ENCODE measurements at places on chromosomes 4 and X.

- no peak for DNase-seq
Measured at GRCh38 chr4:52968691-52969090, 106.6 kb downstream of the RASL11B start.

GRCh38 chrX:124228849-124229248, 103.6 kb upstream of the TEX13D start:
- DNase-seq: no peak

DNA sequence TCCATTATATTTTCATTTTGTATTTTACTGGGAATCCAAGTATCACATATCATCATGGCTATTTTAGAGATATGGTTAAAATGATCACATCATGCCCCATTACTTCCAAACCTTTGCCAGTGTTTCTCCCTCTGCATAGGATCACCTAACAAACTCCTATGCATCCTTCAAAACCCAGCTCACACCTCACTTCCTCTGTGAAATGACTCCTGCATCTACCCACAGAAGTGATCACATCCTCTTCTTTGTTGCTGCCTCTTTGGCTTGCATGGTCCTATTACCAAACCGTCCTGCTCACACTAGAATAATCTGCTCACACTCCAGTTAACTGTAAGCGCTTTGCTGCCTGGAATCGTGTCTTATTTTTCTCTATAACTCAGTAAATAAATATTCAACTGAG, 74.7 kb upstream of the C4orf50 start:
- DNase-seq: no peak

DNA sequence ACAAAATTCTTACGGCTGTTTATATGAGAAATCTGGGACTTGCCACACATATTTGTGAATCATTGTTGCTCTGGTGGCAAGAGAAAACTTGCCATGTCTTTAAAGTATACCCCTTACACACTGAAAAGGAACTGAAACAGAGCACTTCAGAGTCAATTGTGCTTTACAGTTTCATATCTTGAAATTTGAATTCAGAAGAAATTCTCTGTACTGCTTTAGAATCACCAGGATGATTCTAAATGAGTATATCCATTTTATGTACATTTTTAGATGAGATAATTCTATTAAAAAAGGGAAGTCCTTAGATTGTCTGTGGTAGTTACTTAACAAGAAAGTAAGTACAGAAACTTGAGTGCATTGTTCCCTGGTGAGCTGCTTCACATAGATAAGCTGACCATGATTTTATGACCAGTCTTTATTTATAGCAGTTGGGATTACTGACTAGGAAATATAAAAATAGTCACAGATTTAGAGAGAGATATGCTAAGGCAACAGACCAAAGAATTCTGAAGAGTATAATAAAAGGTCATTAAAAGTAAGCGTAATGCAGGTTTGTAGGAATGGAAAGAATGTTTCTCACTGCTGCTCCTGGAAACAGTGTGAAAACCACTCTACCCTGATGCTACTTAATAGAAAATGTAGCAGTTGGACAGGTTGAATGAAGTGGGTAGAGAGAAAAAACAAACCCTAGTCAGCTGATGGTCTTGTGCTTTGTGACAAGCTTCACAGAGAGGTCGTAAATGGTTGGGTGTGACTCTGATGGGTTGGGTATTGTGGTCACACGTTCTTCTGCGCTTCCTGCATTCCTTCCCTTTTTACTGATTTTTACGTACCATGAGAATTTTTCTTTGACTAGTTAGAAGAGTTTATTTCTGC, 41.0 kb downstream of the FNIP2 start:
- DNase-seq: peak; percentile 78

GRCh38 chrX:150702966-150703694, 9.9 kb downstream of the MTMR1 start:
- no peak for DNase-seq

GRCh38 chrX:140104760-140105159, 139.4 kb upstream of the CXorf66 start:
- DNase-seq: no peak

DNA sequence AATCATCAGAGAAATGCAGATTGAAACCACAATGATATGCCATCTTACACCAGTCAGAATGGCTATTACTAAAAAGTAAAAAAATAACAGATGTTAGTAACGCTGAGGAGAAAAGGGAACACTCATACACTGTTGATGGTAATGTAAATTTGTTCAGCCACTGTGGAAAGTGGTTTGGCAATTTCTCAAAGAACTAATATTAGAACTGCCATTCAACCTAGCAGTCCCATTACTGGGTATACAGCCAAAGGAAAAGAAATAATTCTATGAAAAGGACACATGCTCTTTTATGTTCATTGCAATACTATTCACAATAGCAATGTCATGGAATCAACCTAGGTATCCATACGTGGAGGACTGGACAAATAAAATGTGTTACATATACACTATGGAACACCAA, 566.3 kb downstream of the STPG2 start:
- DNase-seq: no peak

DNA sequence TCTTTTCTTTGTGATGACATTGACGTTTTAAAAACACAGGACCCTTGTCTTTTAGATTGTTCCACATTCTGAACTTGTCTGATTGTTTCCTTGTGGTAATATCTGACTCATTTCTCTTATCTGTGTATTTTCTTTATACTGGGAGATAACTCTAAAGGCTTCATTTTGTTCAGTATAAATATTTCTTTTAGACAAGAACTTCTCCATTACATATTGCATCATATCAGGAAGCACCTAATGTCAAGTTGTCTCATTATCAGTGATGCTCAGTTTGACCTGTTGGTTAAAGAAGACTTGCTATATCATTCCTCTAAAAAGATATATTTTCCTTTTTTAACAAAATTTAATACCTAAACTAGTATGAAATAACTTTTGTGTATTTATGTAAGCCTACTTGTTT, 152.3 kb upstream of the BMP3 start:
- no peak for DNase-seq

- peak; percentile 8 for DNase-seq
Measured at GRCh38 chr4:89119836-89120235, 8.5 kb downstream of the TIGD2 start.

DNA sequence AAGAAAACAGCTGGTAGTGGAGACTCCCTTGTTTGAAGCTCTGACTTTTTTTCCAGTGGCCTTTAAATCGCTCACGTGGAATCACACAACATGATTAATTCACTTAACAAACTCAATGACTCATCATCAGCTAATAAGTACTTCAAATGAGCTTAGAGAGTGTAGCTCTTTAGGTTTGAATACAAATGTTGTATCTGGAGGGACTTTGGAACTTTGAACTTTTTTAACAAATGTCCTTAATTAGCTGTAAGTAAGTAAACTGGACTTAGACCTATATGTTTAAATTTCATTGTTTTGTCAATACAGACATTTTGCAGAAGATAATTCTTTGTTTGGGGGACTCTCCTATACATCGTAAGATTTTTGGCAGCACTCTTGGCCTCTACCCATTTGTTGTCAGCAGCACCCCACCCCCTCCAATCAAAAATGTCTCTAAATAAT, 581.1 kb downstream of the SPRY1 start:
- no peak for DNase-seq

DNA sequence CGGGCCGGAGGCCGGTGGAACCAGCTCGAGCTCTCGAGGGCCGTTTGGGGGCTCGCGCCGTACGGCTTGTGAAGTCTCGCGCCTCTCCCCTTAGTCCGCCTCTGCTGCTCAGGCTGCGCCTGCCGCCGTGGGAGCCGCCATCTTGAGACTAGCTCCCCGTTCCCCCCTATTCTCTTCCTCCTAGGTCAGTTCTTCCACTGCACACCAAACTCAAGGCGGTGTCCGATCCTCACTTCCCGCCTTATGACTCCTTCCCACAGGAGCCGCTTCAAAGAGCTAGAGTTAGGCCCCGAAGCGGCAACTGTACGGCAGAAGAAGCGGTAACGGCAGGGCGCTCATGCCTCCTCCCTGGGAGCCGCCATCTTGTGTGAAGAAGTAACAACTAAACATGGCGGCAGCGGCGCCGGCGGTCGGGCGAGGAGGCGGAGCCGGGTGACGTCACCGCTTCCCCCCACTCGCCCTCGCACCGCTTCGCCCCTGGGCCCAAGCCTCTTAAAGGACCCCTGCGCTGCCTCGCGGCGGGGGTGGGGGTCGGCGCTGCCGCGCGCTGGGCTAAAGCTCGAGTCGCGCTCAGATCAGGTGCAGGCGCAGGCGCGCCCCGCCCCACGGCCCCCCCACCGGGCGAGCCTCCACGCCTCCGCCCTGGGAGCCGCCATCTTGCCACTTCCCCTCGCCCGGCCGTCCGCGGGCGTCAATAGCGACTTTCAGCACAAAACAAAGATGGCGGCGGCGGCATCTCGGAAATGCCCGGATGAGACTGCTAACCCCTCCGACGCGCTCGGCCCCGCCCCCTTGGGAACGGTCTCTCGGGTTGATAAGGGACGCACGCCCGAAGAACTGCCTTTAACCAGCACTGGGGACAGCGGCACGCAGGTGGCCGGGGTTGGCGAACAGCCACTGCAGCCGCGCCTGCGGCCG, at the start of gene HCFC1:
Gene HCFC1 (minus strand): TSS at position 369 of the 918 bp plus-strand sequence. CDS start 978 bp downstream, outside the sequence.
- DNase-seq: peak; percentile 93

DNA sequence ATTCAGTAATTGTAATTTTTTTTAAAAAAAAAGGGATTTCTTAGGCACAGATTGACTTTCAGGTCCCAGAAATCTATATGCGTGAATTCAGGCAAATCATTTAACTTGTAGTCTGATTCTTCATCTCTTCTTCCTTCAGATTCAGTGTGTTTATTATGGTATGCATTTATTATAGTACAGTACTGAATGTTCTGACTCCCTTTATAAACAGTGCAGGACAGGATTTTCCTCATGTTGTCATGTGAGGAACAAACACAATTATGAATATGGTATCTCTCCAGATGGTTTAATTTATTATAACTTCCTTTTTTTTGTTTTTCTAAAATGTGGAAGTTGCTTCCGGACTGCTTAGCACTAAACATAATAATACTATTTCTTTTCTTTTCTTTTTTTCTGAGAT, 54.2 kb downstream of the RPS3A start:
- DNase-seq: no peak

DNA sequence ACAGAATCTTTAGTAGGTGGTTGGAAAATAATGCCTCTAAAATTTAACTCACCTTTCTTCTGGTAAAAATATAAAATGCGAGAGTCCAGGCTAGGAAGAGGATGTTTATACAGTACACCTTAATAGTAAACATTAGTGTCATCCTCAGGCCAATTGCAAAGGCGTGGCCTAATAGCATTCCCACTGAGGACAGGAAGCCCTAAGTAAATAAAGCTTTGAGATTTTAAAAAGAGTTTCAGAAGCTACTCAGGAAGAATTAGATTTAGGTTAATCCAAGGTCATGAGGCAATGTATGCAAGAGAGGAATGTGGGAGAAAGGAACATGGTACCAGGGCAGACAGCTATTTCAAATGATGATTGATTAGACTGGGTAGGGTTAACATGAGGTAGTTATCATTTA, 49.5 kb downstream of the RPGR start:
- DNase-seq: no peak

DNA sequence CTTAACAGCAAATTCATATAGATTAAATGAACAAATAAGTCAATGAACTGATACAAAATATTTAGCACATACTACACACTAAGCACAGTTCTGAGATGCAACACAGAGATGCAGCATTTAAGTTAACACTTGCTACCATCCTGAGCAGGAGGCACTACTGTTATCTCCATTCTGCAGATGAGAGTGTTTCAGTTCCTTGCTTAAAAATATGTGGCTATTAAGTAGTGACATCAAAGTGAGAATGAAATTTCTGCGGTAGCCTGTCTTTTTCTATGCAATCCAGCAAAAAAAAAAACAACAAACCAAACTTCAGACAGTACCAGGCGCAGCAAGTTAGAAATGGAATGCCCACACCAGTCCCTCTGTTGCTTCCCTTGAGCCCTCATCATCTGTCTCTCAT, 90.8 kb downstream of the SHISA3 start:
- no peak for DNase-seq

DNA sequence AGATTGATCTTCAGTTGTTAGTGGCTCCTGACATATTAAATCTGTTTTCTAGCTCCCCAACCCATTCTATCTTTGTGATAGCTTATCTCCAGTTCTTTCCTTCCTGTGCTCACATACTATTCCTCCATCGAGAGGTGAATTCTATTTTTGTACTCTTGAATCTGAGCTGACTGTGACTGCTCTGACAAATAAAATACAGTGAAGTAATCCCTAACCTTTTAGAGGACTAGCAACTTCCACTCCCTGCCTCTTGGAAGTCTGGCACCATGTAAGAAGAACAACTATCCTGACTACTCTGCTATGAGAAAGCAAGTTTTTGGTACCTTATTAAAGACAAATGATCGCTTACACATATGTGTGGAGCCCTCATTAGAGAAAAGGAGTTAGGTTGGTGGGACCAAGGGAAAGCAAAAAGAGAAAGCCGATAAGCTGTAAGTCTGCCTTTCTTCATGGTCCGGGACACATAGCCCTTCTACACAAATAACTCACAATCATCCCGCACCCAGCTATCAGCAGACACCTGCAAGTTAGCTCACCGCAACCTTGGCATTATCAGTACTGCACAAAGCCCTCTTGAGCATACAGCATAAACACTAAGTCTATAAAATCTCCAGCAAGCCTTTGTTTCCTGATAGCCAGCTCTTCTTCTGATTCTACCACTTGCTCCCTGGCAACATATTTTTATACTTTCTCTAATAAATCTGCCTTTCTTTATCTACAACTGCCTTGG, 13.5 kb upstream of the PPM1K start:
- no peak for DNase-seq

GRCh38 chrX:50718776-50719175, 95.2 kb downstream of the SHROOM4 start:
- peak; percentile 31 for DNase-seq

DNA sequence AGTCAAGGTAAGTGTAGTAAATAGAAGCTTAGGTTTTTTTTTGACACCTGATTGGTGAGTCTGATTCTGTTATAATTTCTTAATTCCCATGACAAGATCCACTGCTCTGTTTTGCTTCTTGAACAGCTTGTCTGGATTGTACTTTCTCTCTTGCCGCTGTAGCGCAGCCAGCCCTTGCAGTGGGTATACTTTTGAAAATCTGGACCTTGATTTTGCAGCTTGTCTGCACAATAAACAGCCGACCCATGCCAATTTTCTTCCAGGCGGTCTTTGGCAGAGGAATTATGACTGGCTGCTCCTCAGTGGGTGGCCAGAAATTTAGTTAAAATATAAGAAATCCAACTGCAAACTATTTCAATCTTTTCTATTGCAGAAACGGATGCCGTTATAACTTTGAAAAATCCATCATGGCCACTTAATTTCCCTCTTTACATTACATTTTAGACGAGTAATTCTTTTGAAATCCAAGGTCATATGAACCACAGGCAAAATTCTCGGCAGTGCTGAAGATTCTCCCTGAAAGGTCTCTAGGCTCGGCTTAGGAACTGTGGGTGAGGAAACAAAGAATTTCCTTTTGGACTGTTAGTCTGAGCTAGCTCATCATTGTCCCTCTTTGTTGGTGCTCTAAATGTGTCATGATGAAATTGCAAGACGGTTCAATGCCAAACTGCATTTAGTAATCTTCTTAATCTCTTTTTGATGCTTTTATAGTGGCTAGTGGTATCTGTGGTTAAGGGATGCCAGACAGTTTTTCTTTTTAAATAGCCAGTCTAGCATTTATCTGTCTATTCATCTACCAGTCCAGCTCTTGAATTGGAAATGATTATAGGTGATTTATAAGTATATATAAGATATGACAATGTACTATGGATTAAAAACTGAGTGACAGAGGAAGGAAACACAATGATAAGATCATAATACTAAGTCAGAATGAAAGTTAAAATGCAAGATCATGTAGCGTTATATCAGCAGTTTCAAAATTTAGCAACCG, 31.5 kb upstream of the PTTG2 start:
- DNase-seq: peak; percentile 35

Data from fibroblast of skin of scalp (primary cell).